ENCODE measurements at places on chromosomes 16 and 17.

DNA sequence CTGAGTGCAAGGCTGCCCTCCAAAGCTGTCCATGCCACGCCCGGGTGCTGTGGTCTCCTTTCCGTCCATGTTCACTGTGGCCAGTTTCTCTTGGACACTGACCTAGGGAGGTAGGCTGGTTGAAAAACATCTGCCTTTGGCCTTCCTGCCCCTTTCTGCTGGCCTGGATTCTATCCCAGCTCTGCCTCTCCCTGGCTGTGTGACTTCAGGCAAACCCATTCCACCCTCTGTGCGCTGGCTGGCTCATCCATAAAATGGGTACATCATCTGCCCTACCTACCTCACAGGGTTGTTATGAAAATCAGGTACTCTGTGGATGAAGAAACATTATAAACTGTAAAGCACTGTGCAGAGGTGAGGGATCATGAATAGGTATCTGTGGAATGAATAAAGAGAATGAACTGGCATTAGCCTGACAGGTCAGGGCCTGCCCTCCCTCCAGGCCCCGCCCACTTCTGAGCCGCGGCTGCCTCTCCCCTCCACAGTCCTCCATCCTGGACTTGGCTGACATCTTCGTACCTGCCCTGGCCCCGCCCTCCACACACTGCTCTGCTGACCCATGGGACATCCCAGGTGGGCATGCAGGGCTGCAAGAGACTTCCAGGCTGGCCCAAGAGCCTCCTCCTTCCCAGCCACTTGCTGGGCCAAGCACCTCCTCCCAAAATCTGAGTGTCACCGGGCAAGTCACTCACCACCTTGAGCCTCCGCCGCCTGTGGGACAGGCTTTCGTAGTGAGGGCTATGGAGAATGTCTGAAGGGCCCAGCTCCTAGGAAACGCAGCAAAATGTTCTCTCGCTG, 7.0 kb upstream of the SPATA20 start:
- DNase-seq = no peak

DNA sequence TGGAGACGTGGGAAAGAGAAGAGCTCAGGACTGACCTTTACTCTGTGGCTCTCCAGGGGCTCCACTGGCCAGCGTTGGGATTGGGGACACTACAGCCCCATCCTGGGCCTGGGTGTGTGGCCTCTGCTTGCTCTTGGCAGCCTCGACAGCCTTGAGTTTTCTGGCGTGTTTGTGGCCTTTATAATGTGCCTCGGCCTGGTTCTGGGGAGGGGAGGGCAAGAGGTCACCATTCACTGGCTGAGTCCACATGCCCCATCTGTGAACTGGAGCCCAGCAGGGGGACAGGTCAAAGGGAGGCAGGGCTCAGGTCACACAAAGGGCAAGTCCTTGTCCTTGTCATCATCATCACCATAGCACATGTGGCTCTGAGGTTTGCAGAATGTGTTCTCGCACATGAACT, 11.7 kb downstream of the NKIRAS2 start:
- DNase-seq = no peak

DNA sequence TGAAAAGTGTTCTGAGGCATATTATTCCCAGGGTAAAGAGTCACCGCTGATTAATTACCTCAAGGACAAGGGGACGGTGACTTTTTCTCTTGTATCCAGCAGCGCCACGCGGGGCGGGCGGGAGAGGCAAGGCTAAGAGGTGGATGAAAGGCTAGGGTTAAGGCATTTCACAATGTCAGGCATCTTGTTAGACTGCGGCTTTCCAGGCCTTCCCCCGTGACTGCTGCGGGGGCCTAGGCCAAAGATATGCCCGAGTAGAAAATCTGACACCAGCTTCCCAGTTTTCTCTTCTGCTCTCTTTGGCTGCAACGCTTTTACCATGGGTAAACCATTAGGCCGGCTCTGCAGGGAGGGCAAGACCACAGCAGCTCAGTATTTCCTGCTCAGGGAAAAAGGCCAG, 698.2 kb downstream of the MAF start:
- DNase-seq = no peak

GRCh38 chr17:70869402-70870085, 700.2 kb downstream of the KCNJ2 start:
- no peak for DNase-seq

- DNase-seq = no peak
Measured at GRCh38 chr16:2598133-2598641, 60.4 kb downstream of the PDPK1 start.

DNA sequence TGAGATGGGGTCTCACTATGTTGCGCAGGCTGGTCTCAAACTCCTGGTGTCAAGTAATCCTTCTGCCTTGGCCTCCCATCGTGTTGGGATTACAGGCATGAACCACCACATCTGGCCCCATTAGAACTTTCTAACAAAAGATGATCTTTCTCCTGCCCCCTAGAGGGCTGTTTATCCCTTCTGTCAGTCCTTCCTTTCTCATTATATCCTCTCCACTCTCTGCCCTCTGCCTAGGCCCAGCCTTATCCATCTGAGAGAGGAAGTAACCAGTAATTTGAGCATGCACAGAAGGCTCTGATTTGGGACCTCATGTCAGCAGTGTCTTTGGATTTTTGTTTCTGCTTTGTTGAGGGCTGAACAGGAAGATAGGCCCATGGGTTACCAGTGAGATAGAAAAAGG, 4.4 kb upstream of the DHX40 start:
- DNase-seq = no peak

GRCh38 chr17:48139944-48140343, 32.4 kb downstream of the SNX11 start:
- no peak for DNase-seq

DNA sequence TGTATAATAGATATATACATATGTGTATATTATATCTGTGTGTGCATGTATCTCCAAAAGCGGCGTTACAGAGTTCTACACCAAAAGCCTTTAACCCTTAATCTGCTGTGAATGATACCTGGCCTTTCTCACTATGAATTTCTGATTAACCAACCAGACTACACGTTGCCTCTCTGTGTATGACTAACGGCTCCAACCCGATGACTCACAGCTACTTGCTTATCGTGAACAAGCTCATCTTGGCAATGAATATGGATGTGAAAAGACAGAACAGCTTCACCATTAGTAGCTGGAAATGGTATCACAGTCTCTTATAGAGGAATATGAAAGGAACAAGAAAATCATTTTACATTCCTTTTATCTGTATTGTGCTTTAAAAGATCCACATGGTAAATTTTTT, 23.8 kb upstream of the ARHGAP44 start:
- no peak for DNase-seq

GRCh38 chr17:68698746-68699145, 97.6 kb upstream of the FAM20A start:
- DNase-seq = no peak

DNA sequence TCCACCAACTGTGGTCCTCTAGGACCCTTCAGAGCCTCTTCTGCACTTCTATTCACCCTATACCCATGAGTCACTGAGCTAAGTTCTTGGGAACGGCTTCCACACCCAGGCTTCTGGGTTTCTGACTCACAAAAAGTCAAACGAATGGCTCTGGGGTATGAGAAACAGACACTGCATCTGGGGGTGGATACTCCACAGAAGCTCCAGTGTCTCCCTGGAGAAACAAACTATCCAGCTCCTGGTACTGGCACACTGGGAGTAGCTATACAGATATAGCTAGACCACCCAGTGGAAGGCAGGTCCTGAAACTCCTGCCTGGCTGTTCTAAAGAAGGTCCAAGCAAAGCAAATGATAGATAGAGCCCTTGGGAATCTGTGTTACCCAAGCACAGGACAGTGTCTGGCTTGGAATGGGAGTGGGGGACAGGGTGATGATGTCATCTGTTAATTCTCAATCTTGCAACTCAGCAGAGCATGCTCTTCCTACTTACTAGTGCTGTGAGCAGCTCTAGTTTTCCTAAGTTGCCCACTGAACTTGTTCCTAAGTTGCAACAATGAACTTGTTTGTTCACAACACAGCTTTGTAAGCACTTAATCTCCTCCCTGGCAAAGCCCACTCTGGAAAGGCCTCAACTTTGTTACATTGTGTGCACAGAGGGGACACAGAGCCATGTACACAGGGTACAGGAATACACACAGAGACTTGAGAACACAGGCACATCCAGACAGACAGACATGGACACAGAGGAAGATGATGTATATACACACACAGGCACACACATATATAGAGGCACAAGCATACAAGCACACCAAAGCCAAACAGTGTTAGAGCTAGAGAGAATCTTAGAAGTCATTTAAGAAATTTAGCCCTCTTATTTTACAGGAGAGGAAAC, 6.7 kb downstream of the MMP28 start:
- DNase-seq = no peak

DNA sequence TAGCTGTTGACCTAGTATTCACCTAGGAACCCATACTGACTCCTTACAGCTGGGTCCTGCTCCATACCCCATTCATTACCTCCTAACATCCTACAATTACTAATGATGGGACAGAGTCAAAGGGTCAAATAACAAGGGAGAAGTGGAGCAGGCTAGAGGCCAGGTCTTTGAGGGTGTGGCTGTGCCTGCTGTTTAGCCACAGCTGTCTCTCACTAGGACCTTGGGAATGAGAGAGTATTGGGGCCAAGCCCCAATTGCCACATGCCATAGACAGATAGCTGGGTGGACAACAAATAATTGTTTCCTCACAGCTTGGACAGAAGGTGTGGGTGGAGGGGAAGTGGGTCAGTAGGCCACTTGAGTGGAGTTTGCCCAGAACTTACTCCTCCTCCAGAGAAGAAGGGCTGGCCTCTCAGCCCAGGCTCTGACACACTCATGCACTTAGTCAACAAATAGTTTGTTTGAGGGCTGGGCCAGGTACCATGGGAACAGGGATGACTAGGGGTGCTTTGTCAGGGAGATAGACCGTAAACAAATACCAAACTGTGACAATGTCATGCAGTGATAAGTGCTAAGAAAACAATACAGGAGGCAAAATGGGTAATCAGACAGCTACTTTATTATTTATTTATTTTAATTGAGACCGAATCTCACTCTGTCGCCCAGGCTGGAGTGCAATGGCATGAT, 10.2 kb upstream of the CENPT start:
- DNase-seq = no peak

DNA sequence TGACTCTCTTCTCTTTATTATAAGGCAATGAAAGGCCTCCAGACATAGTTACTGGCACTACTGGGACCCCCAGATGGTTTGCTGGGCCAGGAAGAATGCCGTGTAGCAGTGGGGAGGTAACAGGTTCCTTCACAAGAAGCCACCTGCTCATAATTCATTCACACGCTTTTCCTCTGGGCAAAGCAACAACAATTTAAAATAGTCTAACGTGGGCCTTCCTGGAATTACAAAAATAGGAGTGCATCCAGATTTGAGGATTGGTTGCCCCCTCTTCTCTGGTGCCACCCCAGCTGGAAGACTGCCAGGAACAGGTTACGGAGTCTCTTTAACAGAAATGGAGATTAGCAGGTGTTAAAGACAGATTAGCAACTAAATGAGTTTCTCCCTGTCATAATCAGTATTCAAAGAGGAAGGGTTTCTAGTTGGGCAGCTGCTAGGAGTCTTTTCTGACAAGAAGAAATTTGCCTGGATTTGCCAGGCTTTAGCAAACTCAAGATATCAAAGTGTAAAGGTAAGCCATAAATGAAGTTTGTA, 409.6 kb downstream of the NPIPA8 start:
- no peak for DNase-seq

GRCh38 chr17:45855691-45856336, 11.1 kb downstream of the SPPL2C start:
- DNase-seq = no peak

DNA sequence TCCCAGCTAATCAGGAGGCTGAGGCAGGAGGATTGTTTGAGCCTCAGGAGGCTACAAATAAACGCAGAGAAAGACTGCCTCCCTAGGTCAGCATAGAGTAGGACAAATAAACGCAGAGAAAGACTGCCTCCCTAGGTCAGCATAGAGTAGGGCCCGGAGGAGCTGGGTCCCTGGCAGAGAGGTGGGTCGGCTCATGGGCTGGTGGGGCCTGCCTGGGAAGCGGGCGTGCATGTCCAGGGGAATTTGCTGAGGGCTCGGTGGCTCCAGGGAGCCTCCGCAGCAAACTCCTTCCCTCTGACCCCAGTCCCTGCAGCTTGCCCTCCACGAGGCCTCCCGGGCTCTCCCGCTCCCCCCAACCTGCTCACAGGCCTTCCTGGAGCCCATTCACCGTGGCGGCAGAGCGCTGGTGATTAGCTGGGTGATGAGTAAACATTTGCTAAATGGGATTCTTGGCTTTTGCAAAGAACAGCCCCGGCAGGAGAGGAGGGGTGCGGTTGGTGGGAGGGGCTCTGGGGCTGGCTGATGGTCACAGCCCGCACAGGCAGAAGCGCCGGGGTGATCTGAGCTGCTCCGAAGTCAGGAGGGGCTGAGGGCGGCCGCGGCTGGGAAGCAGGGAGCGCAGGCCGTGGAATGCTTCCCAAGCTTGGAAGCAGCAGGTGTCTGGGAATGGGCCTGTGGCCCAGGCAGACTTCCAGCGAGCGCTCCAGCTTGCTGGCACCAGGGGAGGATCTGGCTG, 93.1 kb downstream of the RTN4RL1 start:
- no peak for DNase-seq

DNA sequence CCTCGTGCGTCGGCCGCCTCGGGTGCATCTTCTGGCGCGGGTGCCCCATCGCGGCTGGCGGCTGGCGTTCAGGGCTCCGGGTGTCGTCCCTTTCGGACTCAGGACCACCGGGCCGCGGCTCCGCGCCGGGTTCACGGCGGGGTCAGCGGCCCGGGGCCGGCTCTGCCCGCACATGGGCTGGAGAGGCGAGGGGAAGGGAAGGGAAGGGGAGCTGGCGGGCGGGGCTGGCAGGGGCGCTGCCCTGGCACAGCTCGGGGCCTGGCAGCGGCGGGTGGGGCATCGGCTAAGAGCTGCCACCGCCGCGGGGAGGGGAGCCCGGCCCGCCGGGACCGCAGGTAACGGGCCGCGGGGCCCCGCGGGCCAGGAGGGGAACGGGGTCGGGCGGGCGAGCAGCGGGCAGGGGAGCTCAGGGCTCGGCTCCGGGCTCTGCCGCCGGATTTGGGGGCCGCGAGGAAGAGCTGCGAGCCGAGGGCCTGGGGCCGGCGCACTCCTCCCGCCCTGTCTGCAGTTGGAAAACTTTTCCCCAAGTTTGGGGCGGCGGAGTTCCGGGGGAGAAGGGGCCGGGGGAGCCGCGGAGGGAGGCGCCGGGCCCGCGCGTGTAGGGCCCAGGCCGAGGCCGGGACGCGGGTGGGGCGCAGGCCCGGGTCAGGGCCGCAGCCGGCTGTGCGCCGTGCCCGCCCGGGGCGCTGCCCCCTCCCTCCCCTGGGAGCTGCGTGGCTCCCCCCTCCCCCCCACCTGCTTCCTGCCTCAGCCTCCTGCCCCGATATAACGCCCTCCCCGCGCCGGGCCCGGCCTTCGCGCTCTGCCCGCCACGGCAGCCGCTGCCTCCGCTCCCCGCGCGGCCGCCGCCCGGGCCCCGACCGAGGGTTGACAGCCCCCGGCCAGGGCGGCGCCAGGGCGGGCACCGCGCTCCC, 646 bp downstream of the HIC1 start:
- no peak for DNase-seq

GRCh38 chr16:8905168-8905762, 23.1 kb downstream of the LITAFD start:
- no peak for DNase-seq

All from activated T-helper 1 cell treated with anti-CD3 and anti-CD28 coated beads, Interleukin-2, amount 50 U/mL, for 16 hours (primary cell).